ENCODE measurements at places on chromosomes 5 and 9.

- DNase-seq, result no peak
These were observed 19.9 kb upstream of the TMEM250 start for GRCh38 chr9:136138566-136138965.

- DNase-seq, result no peak
These were observed 15.2 kb downstream of the HTR4 start for GRCh38 chr5:148639081-148639480.

DNA sequence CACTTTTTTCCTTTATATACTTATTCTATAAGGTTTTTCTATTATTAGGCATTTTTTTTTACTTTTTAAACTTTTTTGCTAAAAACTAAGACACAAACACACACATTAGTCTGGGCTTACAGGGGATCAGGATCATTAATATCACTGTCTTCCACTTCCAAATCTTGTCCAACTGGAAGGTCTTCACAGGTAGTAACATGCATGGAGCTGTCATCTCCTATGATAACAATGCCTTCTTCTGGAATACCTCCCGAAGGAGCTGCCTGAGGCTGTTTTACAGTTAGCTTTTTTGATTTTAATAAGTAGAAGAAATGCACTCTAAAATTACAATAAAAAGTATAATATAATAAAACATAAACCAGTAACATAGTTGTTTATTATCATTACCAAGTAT is 345.5 kb upstream of the PTGER4 start:
- DNase-seq, result no peak

- DNase-seq, result no peak
These were observed 47.7 kb upstream of the SARDH start for GRCh38 chr9:133785753-133786370.

DNA sequence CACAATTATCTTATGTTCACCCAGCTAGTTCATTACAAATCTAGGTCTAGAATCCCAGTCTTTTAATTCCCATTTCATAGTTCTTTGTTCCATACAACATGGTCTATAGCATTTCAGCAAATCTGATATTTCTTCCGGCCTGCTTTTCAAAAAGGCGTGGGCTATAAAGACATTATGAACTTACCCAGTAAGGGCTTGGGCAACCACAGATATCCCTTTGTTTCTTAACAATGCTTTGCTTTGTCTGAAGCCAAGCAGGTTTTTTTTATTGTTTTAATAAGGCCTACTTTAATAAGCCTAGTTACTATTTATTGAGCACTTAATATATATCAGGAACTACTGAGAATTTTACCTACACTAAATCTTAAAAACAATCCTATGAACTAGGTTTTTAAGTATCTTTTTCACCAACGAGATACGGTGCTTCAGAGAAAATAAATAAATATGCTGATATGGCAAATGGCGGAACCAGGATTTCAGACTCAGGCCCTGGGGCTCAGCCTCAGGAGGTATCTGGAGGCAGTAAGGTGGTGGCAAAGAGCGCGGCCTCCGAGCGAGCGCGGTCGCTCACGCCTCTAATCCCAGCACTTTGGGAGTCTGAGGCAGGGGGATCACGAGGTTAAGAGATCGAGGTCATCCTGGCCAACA is 29.7 kb downstream of the PCA3 start:
- no peak for DNase-seq

DNA sequence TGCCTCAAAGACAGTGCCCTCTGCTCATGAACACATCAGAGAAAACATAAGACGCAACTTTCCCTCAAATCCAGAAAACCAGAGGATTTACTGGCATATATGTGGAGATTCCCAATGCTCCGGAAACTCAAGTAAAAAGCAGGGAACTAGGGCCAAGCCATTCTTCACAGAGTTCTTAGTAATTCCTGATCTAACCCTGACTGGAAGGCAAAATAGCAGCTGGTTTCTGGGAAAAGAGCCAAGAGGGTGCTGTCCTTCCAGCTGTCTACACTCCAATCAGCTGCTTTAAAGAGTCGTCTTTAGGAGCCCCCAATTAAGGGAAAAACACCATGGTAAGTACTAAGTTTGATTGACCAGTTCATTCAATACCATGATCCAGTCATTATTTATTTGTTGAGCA is 49.6 kb downstream of the GNA14 start:
- DNase-seq, result no peak

DNA sequence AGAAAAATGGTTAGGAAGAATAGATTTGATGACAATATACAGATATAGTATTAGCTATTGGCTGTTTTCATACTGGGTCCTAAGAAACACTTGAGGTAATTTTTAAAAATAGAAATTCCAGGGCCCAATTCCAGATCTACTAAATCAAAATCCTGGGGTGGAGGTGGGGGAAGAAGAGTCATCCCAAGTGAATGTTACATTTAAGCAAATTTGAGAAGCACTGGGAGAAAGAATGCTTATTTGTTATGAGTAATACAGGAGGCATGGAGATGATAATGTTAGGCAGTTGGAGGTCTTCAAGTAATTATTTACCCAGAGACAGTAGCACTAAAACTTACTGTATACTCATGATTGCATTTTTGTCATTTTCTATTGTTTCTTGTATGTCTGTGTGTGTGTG is 93.0 kb upstream of the DAB2 start:
- peak; percentile 93 for DNase-seq

DNA sequence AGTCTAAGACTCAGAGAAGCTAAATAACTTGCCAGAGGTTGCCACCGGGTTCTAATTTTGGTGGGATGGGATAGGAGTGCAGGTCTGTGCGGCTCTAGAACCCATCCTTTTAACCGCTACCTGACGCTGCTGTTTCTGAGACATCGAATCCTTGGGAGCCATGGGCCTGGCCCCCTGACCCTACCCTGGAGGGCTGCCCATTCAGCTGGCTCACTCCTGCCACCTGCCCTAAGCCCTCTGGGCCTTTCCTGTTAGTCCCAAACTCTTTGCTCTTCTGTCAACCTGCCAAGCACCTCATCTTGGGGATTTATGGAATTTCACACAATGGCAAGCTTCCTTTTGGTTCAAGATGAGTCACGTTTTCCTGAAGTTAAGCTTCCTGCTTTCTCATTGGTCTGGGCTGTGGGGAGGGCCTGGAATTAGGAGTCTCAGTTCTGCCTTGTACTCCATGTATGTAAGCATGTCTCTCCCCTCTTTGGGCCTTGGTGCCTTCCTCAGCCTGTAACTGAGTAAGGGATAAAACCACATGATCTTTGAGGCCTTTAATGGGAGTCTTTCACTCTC is 26.6 kb downstream of the ENHO start:
- peak; percentile 42 for DNase-seq

Data from NCI-H226 (cell line).